ENCODE measurements at places on chromosomes 4 and X. TPM values are rescaled to one million over a fixed set of nuclear protein-coding genes. Genes with fewer than 3 reads are reported as not detected.

DNA sequence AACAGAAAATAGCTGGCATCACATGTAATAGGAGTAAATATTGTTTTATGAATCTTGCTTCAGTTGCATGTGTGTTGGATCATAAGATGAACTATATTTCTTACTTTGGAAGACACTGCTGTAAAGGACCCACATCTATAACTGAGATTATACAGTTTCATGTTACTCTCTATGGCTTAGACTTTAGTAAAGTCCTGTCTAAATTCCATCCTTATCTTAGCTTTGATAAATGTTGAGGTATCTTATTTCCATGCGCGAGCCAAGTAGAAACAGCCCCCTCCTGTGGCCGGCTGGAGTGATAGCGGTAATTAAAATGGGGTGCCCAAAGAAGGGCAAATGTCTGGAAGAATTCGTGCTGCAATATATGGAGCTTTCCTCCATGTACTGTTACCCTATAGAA lies 43.0 kb downstream of the CCDC158 start:
- peak; percentile 42 for DNase-seq

- DNase-seq = no peak
Observed at GRCh38 chr4:55745014-55745413, 74.6 kb upstream of the EXOC1L start.

DNA sequence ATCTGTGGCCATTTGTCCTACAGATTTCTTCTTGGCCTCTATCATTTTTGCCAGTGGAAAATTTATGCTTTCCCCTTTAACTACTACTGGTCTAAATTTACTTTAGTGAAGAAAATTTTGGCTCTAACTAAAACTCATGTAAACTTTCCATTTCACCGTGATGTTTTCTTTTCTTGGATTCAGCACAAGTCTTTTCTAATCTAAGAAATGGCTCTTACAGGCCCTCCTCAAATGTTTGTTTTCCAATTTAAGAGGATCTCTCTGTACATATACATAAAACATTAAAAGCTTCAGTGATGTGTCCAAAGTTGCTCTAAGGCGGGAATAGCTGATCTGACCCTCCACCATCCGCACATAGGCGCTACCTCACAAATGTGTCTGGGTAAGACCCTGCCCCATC lies 68.1 kb downstream of the MAML3 start:
- DNase-seq = peak; percentile 41

DNA sequence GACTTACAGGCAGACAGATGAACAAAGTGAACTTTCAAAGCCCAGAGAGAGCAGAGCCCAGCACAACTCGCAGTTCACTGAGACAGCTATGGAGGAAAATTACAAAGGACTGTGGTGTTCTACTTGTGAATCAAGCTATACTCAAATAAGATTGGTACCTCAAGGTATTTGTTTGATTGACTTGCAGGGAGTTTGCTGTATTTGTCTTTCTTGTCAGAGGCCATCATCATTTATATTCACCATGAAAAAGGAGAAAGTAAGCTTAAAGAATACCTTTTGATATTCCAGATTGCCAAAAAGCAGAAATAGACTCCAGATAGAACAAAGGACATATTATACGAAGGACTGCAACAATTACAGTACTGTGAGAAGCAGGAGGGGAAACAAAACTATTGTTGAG lies 1047.9 kb downstream of the RPA4 start:
- no peak for DNase-seq

GRCh38 chr4:113738251-113738650 lies 23.3 kb downstream of the CAMK2D start:
- no peak for DNase-seq

GRCh38 chr4:48706736-48707135 lies 73.3 kb downstream of the FRYL start:
- DNase-seq = no peak

DNA sequence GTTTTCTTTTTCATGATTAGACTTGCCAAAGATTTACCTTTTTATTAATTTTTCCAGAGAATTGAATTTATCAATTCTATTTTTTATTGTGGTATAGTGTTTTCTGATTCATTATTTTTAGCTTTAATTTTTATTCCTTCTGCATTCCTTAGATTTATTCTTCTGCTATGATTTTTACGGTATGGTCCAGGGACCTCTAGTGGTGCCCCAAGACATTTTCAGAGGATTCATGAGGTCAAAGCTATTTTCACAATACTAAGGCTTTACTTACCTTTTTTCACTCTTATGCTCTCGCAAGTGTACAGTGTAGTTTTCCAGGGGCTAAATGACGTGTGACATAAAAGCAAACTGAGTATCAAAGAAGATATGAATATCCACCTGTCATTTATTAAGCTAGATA lies 8.0 kb downstream of the RADX start:
- DNase-seq = no peak

- DNase-seq = no peak
Observed at GRCh38 chr4:142493255-142494110, 352.6 kb downstream of the INPP4B start.

PAGE1 gene
- not detected for polyA plus RNA-seq

GRCh38 chrX:2442694-2443093 lies 58.1 kb downstream of the DHRSX start:
- no peak for DNase-seq

DNA sequence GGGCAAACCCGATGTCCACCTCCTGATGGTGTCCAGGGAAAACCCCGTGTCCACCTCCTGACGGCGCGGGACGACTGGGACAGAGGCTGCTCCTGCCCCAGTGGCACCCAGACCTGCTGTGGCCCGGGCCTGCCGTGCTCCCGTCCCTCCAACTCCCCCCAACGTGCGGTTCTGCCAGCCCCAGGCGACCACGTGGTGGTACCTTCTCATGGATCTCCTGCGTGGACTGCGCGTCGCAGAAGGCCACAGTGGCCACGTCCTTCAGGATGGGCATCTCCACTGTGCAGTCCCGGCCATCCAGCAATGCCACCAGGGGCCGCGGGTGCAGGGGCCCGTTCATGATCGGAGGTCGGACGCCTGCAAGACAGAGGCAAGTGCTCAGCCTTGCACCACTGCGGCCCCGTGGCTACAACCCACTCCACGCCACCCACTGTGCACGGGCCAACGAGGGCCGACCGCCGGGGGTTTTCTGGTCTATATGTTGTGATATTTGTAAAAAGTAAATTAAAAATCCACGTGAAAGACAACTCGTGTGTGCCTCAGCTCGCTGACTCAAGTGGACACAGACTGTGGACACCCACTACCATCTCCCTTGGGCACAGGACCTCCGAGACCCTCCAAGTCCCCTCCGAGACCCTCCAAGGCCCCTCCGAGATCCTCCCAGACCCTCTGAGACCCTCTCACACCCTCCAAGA lies 10.8 kb downstream of the CTBP1 start:
- no peak for DNase-seq

DNA sequence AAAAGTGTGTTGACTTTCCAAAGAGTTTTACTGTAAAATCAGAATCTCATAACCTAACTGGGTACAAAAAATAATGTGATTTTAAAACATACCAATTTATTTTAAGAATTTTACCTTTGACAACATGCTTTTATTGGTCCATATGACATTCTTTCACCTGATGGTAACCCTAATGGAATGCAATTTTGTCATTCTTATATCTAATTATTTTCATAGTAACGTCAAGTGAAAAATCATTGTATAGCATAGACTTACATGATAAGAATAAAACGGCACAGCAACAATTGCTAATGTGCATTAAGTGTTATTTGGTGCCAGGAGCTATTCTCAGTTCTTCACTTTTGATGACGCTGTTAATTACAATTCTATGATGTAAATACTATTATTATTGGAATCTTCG lies 13.6 kb downstream of the UNC5C start:
- DNase-seq = no peak

GRCh38 chrX:72349190-72349589 lies 43.5 kb upstream of the CITED1 start:
- DNase-seq = no peak

MAGEA12 gene
- not detected for polyA plus RNA-seq

DNA sequence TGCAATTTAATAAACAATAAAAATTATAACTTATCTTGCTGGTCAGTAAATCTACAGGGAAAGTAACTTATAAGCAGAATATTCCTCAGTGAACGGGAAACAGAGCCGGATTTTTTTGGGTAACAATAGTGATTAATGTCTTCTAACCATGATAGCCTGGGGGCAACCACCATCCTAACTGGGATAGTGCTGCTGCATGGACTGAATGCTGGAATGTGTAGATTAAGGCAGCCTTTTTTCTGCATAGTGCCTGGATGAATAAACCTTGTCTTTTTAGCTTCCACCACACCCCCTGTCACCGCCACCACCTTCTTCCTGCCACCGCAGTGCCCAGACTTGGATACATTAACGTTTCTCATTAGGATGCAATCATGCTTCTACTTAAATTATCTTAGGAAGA lies 83.6 kb upstream of the LNX1 start:
- DNase-seq = no peak

DNA sequence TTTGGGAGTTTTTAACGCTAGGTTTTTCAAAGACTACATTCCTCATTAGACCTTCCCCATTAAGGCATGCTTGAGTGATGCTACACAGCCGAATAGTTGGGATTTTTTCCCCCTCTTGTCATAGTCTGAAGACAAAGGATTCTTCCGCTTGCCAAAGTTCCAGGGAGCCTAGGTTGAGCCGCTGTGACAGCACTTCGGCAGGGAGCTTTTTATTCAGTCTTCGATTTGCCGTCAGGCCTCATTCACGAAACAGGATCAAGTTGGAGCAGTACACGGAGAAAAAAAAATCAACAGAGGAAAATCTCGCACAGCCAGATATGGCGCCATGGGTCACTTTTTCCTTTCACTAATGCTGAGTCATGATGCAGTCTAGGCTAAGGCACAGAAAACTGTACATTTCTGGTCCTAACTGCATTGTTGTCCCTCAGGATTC lies 24.3 kb downstream of the SHROOM3 start:
- peak; percentile 40 for DNase-seq

DNA sequence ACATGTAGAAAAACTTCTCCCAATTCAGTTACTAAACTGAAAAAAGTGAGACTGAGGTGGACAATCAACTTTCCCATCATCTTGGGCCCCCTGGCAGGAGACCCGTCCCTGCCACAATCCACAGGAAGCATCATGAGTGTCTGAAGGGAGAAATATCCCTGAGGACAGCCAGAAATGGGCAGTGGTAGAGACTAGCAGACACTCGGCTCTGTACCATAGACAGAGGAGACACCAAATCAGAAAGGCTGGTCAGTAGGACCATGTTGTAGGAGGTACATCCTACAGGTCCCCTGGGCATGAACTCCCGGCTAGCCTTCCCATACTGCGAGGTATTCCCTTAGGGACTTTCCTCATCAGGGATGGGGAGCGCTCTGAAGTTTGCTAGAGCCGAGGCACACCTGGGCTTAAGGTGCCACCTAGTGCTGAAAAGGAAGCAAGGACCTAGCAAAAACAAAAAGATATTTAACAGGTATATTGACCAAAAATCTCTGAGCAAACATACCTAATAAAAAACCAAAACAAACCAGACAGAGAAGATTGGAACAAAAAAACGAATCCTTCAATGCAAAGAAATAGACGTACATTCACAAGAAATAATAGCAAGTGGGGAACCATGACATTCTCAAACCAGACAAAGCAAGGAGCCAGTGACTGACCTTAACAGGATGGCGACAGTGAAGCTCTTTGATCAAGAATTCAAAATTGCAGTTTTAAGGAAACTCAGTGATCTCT lies 55.6 kb downstream of the HAUS3 start:
- peak; percentile 25 for DNase-seq

GRCh38 chr4:161252520-161253141 lies 911.2 kb downstream of the FSTL5 start:
- DNase-seq = no peak

DNA sequence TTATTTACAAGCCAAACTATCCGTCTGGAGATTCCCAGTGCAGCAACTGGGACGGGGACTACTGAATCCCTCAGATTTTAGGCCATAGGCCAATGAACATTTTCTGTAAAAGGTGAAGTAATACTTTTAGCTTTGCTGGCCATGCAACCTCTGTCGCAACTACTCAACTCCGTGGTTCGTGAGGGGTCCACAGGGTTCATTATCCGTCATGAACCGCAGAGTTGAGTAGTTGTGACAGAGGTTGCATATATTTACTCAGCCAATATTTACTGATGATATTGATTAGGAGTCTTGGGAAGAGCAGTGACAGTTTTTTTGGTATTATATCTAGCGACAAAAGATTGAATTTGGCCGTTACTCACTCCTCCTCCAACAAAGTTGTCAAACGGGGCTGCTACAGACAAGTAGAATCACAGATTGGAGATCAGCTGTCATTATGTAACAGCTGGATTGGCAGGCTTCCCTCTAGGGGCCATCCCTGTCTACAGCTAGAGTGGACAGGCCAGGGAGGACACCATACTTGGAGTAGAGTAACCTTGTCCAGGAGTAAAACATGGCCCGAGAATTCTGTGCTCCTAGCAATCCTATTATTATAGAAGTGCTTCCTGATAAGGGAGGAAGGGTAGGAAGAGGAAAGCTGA lies 37.2 kb upstream of the CD38 start:
- DNase-seq = no peak

- no peak for DNase-seq
Observed at GRCh38 chrX:112830540-112830939, 10.1 kb downstream of the AMOT start.

HSFX1 gene
- 0.51 TPM for polyA plus RNA-seq

ITIH6 gene
- not detected for polyA plus RNA-seq

- DNase-seq = peak; percentile 58
Observed at GRCh38 chr4:6955261-6955911, 45.8 kb downstream of the TBC1D14 start.

STARD8 gene
- 19.4 TPM for polyA plus RNA-seq

CWH43 gene
- polyA plus RNA-seq = 0.79 TPM

PHKA1 gene
- polyA plus RNA-seq = 1.1 TPM

DNA sequence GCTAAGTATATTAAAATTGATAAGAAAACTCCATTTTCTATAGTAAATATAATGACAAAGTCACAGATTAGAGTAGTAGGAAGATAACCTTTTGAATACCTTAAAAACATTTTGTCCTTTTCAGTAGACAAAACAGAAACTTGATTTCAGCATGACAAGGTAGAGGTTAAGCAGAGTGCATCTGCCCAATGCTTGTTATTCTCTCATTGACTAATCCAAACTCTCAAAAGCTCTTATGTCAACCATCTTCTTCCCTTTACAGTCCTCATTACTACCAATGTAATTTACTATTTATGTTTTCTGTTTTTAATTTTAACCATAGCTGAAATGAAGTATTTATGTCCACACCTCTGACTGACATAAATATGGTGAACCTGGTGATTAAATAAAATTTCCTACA lies 11.1 kb downstream of the NIPAL1 start:
- no peak for DNase-seq

SLC25A14 gene
- polyA plus RNA-seq = 8.7 TPM

- DNase-seq = no peak
Observed at GRCh38 chrX:48591255-48591791, 6.0 kb upstream of the WDR13 start.

DNA sequence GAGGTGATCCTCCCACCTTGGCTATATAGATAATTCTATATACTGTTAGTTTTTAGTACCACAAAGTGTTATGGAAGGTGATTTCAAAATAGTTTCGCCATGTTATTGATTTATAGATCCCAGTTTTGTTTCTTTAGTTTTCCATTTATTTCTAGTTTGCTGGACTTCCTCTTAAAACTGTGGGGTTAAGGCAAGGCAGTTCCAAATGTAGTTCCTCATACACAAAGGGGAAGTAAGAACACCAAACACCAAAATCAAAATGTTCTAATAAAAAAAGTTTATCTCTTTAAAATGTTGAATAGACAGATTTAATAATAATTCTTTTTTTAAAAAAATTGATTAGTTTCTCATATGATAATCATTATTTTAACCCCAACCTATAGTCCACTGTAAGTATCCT lies 6.8 kb upstream of the CISD2 start:
- DNase-seq = no peak

GRCh38 chr4:160038615-160039014 lies 935.7 kb downstream of the RAPGEF2 start:
- DNase-seq = no peak

TEC gene
- polyA plus RNA-seq = 2.0 TPM

MSX1 gene
- 2.5 TPM for polyA plus RNA-seq

GRCh38 chrX:9117851-9118250 lies 83.9 kb upstream of the FAM9B start:
- DNase-seq = no peak
